ENCODE measurements at places on chromosomes 2 and 18.

GRCh38 chr2:45299361-45299760 lies 290.1 kb upstream of the SIX2 start:
- DNase-seq: no peak

DNA sequence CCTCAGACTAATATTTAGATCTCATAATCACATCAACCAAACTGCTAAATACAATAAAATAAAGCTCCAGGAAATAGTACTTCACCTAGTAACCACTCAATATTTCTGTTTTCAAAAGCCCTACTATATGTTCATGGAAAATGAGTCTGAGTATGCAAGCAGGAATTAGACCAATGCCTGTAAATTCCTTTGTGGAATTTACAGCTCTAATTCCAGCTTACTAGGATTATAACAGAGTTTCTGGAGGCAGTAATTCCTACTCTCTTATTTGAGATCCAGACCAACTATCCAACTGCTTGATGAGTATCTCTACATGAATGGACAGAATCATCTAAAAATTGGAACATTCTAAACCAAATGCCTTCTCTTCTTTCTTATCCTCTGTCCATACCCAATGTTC lies 11.6 kb downstream of the CDKL4 start:
- no peak for DNase-seq

DNA sequence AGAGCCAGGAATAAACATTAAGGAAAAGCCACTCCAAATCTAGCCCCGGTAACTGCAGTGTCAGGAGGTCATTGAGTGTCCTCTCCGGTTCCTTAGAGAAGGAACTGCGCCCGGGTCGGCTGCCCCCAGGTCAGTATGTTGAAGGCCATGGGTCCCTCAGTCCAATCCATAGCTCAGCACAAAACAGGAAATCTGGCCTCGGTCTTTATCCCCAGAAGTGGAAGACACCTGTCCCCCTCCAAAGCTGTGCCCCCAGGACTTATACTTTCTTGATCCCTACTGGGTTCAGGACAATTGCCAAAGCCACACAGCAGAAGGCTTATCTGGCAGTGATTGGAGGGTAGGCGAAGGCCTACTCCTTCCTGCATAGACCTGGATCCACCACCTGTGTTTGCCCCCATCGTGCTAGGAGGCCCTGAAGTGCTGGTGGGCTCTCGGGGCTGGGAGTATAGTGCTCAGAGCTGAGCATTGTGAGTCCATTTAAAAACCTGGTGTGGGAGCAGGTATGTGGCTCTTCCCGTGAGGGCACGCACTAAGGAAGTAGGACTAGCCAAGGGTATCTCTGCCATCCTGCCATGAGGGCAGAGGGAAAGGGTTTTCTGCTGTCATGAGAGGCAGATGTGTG lies 178.6 kb downstream of the SEPTIN10 start:
- no peak for DNase-seq

- no peak for DNase-seq
Observed at GRCh38 chr2:31020713-31021112, 117.5 kb downstream of the GALNT14 start.

DNA sequence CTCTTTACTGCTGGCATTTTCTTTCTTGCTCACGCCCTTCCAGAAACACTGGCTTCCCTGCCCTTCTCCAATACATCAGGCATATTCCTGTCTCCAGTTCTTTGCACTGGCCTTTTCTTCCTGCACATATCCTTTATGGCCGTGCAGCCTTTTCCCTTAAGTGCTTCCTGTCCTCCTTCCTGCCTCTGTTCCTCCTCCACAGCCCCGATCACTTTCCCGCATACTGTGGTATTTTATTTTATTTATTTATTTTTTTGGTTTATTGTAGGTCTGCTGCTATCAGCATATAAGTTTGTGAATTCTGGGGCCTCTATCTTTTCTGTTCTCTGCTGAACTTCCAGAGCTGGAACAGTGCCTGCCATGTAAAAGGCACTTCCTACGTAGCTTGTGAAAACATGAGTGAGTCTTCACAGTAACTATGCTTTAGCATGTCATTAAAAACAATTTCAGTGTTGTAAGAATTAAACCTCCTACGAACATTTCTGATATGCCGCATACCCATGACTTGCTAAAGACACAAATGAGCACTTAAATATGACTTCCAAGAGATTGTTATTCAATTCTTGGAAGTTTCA lies 289.1 kb downstream of the TRIB2 start:
- no peak for DNase-seq

DNA sequence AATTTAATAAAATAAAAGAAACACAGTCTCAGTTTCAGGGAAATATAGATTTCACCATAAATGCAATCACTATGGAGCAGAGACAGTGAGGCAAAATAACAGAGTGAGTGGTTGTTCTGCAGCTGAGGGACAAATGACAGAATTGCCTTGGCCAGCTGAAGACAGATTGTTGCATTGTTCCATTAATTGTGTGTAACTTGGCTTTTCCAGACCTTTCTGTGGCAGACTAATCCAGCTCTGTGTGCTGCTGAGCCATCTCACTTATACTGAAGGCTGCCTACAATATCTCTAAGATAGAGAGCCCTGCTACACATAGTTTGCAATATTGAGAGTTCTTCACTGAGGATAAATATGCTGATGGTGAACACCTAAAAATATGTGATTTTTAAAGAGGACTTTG lies 11.5 kb downstream of the LRRTM1 start:
- DNase-seq: no peak

GRCh38 chr2:157685572-157685971 lies 56.9 kb upstream of the ACVR1C start:
- no peak for DNase-seq

DNA sequence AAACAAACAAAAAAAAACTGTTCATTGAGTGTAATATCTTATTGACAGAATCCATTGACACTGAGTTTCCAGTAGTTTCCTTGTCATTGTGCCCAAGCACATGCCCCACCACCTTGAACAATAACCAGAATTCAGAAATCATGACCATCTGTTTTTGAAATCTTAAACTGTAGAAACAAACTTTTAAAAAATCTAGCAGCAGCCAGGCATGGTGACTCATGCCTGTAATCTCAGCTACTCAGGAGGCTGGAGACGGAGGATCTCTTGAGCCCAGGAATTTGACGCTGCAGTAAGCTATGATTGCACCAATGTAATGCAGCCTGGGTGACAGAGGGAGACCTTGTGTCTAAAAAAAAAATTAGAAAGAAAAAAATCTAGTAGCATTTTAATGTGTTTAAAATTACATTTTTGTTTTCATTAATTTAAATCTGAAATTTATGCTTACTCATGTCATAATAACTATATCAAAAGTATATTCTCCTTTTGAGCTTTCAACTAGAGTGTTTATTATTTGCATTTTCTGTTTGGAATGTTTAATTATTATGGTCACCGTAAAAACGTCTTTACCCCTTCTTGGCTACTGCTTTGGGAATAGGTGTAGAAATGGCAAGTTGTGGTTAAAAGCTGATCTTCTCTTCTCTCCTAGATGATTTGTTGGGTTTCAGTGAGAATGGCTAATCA lies 25.2 kb upstream of the STON1 start:
- DNase-seq: no peak

DNA sequence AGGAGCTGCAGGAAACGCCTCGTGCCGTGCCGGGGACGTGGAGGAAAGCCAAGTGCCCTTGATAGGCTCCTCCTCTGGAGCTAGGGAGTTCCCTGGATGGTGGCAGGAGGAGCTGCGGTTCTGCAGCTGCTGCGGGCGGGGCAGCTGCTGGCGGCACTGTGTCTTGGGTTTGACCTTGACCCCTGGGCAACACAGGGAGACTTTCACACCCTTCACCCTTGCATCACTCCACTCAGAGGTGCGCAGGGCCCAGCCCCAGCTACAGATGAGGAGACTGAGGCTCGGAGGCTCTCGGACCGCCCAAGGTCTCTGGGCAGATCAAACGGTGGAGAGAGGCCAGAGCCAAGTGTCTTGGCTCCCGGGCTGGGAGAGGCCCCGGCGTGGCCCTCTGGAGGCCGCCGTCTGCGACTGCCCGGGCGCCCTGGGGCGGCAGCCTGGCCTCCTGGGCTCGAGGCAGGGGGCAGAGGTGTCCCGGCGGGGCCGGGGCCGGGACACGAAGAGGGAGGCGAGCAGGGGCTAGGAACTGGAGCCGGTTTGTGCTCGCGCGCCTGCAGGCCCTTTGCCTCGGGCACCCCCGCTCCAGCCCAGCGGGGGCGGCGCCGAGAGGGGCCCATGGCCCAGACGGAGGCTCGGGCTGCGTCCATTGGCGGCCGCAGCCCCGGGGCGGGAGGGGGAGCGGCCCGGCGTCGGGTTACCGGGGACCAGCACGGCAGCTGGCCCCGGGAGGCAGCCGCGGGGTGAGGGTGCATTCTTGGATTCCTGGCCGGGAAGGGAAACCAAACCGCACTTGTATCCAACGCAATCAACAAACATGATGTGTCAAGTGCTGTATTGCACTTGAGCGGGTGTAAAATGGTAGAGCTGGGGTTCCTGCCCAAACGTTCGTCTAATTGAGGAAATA lies 129.6 kb upstream of the SLC1A4 start:
- DNase-seq: peak; percentile 57

DNA sequence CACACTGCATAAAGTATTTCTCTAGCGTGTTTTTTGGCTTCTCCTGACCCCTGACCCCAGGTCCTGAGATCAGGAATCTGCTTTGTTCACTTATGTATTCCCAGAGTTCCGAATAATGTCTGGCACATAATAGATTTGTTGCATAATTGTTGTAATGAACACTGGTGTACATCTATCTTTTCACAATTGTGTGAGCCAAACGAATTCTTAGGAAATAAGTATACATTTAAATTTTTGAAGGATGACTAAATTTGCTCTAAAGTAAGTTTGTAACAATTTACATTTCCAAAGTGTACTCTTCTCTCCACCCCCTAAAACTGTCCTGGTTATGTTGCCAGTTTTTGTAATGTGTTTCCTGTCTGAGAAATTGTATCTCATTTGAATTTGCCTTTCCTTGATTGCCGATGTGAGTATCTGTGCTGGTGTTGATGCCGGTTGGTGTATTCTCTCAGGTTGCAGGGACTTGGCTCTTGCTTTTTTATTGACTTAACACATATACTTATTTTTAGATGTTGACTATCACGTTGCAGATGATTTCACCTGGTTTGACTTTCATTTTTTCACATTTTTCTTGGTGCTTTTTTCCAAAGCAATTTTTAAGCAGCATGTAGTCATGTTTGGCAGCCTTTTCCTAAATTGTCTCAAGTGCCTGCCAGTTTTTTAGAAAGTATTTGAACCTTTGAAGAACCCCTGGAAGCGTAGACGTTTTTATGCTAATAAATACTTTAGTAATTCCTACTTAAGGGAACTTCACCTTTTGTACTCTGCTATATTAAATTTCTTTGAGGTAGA lies 16.1 kb upstream of the FARP2 start:
- no peak for DNase-seq

DNA sequence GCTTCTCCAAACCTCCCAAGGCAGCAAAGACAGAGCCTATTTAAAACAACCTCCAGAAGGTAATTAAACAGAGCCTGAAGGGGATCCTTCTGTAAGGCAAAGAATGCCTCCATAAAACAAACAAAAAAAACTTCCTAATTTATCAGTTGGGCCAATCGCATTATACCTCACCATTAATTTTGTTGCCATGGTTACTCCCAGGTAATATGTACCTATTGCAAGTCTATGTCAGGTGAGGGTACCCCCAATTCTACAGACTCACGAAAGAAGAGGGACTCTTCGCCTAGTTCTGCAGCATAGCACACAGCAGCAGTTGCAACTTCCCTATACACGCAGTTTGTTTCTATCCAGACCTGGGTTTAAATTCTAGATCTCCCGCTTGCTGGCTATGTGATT lies 38.8 kb downstream of the SFXN5 start:
- DNase-seq: no peak

DNA sequence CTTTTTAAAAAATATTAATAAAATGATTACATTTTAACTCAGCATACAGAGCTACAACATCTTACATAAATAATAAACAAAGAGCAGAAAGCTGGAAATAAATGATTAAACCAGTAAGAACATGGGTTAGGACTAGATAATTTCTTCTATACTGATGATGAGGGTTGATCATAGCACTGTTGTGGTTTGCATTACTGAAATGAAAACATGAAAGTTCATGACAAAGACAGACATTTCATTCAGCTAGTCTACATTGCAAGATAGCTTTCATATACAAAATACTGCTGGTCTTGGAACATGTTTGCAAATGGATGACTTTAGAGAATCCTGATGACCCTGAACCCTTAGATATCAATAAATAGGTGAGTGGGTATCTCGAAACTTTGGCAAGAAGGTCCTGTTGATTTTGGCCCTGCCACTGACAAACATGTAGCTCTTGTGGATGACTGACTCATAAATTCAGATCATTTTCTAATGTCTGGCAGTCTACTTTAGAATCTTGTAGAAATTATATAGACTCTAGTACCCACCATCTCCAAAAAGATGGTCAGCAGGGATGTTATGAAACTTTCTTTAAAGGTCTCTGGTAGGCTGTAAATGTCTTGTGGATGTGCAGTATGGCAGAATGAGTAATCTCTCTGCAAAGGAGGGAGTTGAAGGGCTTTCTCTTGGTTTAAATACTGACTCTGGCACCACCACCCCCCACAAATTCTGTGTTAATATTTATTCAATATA lies 15.5 kb upstream of the CDC42EP3 start:
- DNase-seq: no peak

DNA sequence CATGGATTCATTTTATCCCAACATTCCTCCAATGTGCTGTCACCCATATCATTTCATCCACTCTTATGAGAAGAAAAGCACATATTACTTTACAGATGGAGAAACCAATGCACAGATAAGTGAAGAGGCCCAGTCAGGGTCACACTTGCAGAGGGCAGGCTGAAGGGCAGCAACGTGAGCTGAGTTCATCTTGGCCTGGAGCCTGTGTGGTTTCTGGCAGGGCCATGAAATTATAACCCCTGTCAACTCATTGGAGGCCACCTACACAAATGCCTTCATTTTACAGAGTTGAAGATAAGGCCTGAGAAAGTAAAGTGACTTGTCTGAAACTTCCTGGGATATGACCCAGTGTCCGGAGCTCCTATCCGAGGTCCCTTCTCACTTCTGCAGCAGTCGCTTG lies 88.4 kb upstream of the NRP2 start:
- DNase-seq: no peak

DNA sequence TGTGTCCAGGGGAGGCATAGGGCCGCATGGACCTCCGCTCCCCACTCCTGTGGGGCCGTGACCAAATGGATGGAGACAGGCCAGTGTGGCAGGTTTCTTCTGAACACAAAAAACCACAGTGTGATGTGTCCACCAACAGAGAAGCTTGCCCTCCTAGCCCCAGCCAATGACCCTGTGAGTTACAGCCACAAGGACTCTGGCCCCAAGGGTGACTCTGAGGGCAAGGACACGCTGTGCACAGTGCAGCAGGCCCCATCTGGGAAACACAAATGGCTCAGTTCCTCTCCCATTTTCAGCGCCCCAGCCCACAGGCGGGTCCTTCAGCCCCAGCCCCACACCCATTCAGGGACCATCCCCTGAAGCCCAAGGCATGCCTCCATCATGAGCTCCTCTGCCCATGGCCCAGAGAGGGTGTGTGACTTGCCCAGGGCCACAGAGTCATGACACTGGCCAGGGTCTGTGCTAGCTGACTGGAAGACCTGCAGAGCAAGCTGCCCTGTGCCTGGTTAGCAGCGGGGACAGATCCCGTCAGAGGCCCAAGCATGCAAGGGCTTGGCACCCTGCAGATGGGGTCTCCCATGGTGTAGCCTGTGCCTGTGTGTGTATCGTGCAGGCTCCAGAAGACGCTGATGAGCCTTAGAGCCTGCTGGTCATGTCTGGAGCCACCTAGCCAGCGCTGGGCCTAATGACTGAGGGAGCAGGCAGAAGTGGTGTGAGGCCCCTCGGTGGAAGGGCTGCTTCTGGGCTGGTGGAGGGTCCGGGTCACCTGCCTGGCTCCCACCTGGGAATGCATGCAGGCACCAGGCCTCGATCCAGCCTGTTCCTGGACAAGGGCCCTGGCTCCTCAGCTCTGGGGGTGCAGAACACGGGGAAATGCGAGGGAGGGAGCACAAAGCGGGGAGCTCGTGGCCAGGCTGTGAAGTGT lies 47.7 kb downstream of the HS6ST1 start:
- DNase-seq: no peak
